B cell (primary cell): ENCODE measurements at places on chromosomes 4 and X. TPM values are rescaled to one million over a fixed set of nuclear protein-coding genes. Genes with fewer than 3 reads are reported as not detected.

DNA sequence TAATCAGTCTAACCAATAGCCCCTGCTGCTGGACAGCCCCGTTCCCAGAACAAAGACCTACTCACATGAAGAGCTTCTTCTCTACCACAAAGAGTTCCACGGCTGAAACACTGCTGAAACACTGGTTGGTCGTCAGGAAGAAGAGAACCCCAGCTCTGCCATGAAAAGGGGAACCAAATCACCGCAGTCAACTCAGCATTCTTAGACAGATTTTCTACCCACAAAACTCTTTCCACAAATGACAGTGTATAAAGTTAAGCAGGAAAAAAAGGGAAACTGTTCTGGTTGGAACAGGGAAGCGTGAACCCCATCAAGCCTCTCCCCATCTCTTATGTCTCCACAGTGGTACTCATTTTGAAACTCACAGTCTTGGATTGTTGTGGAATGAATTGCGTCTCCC lies 57.3 kb downstream of the ABCG2 start:
- no peak for DNase-seq

- DNase-seq: no peak
These were observed 40.2 kb upstream of the TMEM154 start for GRCh38 chr4:152719801-152720556.

- no peak for DNase-seq
These were observed 32.8 kb downstream of the CLDN22 start for GRCh38 chr4:183287309-183287659.

DNA sequence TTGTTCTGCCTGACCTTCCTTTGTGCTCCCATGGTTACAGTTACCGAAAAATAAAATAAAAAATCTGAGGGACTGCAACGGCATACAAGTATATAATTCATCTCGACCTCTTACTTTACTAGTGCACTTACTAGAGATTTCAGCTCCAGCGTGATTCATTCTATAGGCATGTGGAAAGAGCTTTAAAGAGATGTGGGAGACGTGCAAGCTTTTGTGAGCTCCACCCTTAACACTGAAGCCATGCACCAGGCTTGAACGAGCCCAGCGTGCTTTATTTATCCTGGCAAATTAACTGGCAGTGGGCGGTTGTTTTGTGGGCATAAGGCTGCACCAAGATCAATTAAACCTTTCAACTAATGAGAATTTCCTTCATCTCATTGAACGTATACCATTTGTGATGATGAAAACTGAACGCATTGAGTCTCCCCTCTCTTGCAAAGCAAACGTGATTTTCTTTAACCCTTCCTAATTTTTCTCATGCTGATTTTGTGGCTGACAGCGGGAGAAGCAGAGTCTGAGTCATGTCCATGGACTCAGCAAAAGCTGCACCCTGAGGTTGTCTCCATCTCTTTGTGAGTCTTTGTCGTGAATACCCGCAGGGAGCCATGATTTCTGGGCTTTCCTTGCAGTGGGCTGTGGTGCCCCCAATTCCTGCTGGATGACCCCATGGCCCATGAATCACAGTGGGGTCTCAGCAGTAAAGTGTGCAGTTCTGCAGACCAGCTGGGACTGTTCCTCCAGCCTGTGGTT lies 60.1 kb downstream of the MXRA5 start:
- no peak for DNase-seq

DNA sequence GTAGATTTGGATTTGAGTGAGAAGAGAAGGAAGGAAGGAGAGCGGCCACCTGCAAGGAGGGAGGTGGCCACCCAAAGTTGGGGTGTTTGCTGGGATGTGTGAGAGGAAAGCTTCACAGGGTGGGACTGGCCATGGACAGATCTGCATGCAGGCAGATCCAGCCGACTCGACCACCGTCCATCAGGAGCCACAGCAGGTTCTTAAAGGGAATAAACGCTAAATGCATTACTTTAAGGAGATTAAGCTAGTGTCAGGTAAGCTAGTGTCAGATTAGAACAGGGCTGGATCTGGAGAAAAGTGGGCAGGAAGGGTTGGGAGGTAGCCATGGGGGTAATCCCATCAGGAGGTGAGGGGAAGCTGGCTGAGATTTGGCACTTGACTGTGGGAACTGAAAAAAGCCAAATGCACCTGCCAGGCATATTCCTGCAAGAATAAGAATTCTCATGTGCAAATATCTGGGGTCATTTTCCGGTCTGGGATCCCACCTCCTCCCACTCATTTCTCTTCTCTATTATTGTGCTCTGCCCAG lies 79.6 kb downstream of the MGST2 start:
- DNase-seq: no peak

DNA sequence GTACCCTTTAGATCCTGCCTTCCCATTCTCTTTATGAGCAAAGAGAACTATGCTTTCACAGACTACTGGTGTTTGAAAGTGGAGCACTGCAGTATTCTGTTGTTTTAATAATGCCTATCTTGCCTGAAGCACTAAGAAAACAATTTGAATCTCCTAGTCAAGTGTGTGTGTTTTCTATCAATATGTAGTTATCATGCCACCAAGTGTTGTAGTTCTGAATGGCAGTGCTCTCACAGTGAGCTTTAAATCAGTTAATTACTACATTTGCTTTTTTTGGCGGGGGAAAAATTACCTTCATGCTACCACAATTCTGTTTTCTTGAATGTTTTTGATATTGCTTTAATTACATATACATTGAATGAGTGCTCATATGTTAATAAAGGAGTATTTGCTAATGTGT lies 143.6 kb upstream of the FAM47A start:
- DNase-seq: no peak

The SLC7A11 gene
- total RNA-seq: 0.22 and 0.24 TPM in 2 replicates

The ZNF157 gene
- total RNA-seq: 0.99 and 1.1 TPM in 2 replicates

The F8A1 gene
- total RNA-seq: 35.8 and 39.1 TPM in 2 replicates

The SPANXD gene
- not detected in 2 replicates for total RNA-seq

The SLC10A6 gene
- not detected in 2 replicates for total RNA-seq

The TKTL2 gene
- total RNA-seq: 0.15 and 0.27 TPM in 2 replicates

The LRCH2 gene
- not detected in 2 replicates for total RNA-seq

The FGG gene
- not detected in 2 replicates for total RNA-seq

The F8A2 gene
- total RNA-seq: not detected in 2 replicates

The GYPE gene
- total RNA-seq: 3.4 and 4.7 TPM in 2 replicates
